ENCODE measurements at places on chromosomes 4 and X.

DNA sequence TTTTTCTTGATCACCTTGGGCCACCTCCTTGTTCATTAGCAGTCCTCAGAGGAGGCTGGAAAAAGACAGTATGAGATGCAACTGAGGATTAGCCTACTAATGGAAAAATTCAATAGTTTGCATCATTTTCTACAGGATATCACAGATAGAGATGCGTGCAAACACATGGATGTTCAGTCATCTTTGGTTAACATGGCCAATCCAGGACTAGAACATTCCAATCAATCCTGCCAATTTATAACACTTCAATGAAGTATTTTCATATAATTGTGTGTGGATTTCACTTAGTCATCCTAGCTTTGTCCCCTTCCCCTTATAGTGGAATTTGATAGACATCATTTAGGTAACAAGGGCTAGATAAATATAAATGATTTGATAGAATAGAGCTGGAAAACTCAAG is 42.7 kb downstream of the MAML3 start:
- no peak for DNase-seq

GRCh38 chr4:1723131-1723801 is 1.9 kb downstream of the TACC3 start:
- DNase-seq = no peak

GRCh38 chr4:153593161-153593560 is 90.9 kb upstream of the TLR2 start:
- no peak for DNase-seq

- no peak for DNase-seq
Measured at GRCh38 chr4:153241970-153242838, 38.0 kb downstream of the TRIM2 start.

- no peak for DNase-seq
Measured at GRCh38 chrX:138018145-138018799, 452.3 kb downstream of the ZIC3 start.

DNA sequence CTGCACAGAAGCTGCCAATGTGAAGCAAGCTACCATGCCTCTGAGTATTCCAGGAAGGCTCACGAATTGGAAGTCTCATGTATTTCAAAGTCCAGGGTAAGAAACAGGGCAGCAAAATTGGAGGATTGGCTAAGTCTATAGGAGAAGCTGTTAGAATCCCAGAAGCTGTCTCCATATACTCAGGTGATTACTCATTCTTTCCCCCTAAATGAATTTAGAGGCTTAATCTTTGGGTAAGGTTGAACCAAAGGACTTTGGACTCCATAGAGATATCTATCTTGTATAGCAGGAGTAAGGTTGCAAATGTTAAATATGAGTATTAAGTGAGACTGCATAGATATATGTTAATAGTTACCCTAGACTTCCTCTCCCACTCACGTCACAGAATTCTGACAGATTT is 36.3 kb downstream of the STBD1 start:
- DNase-seq = no peak

- no peak for DNase-seq
Measured at GRCh38 chr4:180120068-180120467, 2123.1 kb upstream of the TENM3 start.

DNA sequence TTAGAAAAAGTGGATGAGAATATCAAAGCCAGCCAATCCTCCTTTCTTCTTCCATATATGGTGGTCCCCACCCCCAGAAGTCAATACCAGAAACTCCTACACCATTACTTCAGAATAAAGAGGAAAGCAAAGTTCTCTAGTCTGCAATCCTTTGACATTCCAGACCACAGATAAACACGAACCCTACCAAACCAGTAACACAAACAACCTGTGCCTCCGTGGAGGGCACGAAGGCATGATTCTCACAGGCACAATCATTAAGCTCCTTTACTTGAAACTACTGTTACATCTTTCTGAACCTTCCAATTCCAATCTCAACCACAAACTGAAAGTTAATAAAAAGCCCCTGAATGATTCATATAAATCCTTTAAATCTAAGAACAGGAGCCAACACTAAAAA is 16.3 kb downstream of the MAML3 start:
- no peak for DNase-seq

DNA sequence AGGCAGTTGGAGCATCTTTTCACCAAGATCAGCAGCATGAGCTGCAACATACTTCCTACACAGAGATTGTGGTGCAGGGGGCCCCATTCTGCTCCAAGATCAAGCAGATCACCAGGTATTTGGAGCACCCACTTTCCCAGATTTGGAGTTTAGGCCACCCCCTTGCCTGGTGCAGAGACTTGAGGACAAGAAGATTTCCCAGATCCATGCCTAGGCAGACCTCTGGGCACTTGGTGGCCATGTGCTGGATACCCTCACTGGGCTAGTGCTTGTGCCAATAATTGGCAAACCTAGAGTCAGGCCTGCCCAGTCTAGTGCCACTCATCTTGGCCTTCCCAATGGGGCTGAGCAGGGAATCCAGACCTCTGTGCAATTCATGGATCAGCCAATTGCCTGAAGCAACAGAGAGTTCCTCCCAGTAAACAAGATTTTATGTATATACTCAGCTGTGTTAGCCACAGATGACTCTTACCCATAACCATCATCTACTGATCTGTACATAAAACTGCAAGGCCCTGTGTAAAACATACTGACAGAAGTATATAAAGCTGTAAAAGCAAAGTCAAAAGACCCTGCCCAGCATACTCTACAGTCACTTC is 228.4 kb upstream of the EMCN start:
- no peak for DNase-seq

GRCh38 chr4:61210186-61210939 is 10.2 kb downstream of the ADGRL3 start:
- no peak for DNase-seq

DNA sequence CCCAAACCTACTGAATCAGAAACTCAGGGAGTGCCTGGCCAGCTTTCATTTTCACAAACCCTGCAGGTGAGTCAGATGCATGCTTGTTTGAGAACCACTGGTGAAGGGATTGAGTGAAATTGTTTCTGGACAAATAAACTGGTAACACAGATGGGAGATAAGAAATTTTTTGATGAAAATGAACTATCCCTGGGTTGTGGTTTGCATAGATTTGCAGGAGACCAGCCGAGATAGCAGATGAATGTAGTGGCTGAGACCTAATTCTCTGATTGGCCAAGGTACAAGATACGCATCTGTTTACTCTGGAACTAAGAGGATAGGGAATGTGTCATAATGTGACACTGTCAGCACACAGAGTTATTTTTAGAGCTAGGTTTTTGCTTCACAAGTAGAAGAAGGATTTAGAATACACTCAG is 117.8 kb upstream of the NOCT start:
- no peak for DNase-seq

DNA sequence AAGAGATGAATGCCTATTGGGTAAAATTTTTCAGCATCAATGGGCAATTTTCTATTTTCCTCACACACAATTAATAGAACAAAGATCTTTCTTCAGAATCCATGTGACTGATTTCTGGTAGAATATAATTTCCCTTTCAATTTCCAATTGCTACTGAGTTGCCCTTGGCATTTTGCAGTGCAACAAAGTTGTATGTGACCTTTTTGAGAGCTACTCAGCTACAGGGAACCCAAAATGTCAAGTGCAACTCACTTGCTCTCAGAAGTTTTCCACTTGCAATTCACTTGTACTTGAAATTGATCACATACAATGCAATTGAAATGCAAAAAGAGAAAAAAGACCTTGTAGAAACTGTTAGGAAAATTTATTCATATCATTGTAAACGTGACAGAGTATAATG is 245.5 kb downstream of the BANK1 start:
- DNase-seq = no peak

GRCh38 chrX:20265726-20266681 is 705 bp downstream of the RPS6KA3 start:
- peak; percentile 19 for DNase-seq

Measured in hindlimb muscle (tissue), 1 donor.